ENCODE measurements at places on chromosomes 5 and 9.

DNA sequence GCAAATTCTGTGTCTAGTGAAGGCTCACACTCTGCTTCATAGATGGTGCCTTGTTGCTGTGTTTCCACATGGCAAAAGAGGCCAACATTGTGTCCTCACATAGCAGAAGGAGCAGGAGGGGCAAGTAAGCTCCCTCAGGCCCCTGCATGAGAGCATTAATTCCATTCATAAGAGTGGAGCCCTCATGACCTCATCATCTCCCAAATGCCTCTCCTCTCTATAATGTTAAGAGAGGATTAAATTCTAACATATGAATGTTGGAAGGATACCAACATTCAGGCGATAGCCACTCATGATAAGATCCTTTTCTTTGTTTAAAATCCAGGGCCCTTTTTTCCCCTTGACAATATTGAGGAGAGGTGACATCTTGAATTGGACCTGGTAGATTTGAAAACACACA is 35.2 kb upstream of the PAM start:
- no peak for DNase-seq

DNA sequence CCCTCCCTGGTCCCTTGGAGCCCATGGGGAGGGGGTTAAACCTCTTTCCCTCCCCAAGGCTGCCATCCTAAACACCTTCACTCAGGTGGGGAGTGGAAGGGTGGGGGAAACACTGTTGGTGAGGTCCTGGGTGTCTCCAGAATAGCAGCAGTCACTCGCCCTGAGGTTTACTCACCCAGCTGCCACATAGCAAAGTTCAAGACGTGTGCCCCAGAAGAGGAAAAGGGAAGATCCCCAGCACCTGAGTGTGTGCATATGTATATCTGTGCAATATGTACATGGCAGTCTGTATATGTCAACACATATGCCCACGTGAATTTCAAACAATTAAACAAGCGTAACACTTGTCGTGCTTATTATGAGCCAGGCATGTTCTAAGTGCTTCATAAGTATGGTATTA is 31.3 kb upstream of the SMU1 start:
- DNase-seq, result no peak

DNA sequence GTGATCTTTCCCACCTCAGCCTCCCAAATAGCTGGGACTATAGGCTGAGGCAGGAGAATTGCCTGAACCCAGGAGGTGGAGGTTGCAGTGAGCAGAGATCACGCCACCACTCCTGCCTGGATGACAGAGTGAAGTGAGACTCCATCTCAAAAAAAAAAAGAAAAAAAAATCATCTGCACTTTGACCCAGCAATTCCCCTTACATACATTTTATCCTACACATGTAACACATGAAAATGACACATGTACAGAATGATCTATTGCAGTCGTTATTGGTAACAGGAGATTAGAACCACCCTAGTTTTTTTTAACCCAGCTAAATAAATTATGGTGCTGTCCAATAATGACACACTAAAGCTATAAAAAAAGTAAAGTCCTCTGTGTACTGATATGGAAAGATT is 14.2 kb downstream of the RUFY1 start:
- no peak for DNase-seq

DNA sequence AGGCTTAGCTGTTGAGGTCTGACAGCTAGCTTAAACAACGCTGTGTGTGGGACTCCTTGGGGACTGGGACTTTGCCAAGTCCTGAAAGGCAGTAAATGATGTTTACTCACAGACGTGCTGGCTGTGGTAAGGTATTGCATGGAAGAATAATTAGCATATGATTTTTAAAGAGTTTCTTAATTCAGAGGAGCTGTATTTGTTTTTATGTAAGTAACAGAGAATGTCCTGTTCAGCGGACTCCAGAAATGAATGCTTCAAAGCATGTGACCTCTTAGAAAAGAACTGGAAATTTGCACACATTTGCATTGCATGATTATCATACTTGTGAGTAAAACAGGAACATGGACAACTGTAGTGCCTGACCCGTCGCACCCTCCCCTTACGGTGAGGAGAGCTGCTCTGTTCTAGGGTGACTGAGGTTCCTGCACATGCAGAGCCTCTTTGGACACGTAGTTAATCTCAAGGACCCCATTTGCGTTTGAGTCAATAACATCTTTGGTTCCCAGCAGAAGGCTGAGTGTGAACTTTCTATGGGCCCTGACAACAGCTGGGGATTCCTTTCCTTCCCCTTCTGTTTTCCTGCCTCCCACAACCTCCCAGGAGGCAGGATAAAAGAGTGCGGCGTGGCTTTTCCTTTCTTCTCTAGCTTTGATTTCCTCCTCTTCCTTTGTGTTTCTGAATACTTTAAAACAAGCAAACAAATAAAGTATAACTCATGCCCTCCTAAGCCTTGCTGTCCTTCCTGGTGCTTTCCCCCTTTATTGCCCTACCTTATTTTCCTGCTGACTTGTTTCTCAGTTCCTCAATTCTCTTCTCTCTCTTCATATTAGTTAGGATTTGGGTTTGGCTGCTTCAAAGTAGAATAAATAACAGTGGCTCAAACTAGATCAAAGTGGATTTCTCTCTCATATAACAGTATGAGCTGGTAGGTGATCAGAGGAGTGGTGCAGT is 157.2 kb upstream of the CD180 start:
- DNase-seq, result no peak

DNA sequence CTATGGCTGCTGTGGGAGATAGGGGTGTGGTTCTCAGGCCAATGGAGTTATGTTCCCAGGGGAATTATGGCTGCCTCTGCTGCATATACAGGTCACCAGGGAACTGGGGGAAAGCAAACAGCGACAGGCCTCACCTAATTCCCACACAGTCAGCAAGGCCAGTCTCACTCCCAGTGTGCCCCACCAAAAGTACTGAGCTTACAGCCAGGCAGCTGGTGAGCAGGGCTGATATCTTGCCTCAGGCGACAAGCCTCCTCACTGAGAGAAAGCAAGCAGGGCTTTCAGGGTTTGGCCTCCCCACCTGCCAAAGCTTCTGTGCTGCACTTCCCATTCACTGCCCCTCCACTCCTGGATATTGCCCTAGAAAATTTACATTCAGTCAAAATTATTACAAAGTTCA is 273.8 kb upstream of the TARS1 start:
- DNase-seq, result no peak

- DNase-seq, result no peak
Measured at GRCh38 chr9:73137286-73137899, 14.3 kb upstream of the ANXA1 start.

DNA sequence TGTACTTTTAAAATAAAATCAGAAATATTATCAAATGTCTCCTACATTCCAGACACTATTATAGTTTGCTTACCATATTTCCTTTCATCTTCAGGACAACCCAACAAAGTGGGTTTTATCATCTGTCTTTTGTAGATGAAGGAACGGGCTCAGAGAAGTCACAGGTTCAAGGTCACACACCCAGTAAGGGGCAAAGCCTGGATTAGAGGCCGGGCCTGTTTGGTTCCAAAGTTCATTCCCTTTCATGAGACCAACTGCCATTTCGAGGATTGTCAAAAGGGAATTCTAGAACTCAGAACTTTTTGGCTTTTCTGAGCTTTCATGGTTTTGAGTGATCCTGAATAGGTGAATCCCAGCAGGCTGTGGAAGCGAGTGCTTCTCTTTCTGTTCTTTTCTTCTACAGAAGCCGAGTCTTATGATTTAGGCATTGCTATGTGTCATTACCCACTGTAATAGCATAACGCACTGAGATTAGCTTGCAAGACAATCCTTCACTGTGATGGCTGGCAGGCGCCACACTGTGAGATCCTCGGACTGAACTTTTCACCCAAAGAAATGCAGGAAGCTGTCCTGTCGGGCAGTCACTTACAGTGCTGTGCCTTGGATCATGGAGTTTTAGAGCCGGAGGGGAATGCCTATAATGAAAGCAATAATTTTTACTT is 43.8 kb upstream of the ANKH start:
- DNase-seq, result no peak

- DNase-seq, result no peak
Measured at GRCh38 chr9:27189426-27189825, 80.4 kb downstream of the TEK start.

GRCh38 chr9:35679766-35680330 is 6.1 kb downstream of the CA9 start:
- no peak for DNase-seq

GRCh38 chr5:172123269-172123692 is 64.7 kb downstream of the STK10 start:
- DNase-seq, result no peak

GRCh38 chr9:4010309-4010708 is 289.6 kb downstream of the GLIS3 start:
- no peak for DNase-seq

DNA sequence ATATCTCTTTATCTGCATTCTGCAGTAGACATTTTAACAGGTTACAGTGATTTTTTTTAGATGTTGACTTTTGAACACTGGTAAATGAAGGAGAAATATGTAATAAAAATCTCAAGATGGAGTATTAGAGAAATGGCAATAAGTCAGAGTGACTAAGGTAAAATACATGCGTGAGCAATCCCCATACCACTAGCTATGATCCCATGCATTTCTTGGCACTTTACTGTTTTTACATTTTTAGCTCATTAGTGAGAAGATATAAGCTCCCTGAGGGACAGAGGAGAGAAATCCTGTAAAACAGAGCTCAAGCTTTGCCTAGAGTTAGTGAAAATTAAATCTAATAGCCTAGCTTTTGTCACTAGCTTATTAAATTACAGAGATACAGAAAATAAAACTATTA is 181.9 kb upstream of the TRPM3 start:
- DNase-seq, result no peak

DNA sequence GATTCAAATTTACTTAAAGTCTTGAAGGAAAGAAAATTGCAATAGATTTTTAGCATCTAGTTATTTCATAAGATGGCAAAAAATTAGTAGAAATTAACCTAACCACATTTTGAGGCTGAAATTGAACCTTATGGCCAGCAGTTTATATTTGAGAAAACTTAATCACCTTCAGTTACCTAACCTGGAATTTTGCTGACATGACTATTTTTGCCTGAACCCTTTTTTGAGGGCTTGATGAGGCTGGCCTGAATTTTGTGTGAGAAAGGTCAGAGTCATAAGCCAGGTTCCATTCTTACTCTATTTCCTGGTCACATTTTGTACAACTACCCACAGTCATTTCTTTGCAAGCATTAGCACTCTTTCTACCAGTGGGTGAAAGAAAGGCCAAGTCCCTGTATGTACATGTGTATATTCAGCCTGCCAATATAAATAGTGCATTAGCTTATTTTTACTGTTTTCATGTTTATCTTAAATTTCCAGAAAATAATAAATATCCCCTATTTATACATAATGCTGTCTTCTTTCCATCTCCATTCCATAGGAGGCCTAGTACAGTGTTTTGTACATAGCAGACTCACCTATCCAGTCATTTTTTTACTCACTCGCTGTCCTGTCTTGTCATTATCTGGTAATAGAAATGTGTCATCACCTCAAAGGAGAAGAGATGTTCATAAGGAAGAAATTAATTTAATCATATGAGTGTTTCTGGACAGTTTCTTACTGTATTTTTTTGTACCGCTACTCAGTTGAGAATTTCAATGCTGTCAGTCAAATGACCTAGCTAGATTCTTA is 108.4 kb upstream of the SGCD start:
- DNase-seq, result no peak

GRCh38 chr5:41418220-41419031 is 92.0 kb downstream of the PLCXD3 start:
- DNase-seq, result no peak

DNA sequence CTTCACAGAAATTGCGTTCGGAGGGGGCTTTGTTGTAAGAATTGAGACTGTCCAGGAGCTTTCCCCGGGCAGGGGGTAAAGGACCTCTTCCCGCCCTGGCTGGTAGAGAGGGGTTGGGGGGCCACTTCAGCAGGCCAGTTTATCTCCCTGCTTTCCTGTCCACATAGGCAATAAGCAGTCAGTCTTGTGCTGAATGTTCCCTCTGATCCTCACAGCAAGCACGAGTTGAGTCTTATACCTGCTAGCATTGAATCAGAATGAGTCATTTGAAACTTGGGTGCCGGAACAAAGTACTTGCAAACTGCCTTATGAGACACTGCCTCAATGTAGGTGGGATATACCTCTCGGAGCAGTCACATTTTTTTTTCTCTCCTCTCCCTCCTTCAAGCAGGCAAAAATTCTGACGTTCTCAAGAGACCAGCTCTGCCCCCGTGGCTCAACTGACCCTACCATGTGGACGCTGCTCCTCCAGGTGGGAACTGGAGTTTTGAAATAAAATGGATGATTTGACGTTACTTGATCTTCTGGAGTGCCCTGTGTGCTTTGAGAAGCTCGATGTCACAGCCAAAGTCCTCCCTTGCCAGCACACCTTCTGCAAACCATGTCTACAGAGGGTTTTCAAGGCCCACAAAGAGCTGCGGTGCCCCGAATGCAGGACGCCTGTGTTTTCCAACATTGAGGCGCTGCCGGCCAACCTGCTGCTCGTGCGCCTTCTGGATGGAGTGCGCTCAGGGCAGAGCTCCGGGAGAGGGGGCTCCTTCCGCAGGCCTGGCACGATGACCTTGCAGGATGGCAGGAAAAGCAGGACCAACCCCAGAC is 1.3 kb downstream of the SH3RF2 start:
- no peak for DNase-seq

- DNase-seq, result no peak
Measured at GRCh38 chr5:61730866-61731265, 398.8 kb downstream of the ZSWIM6 start.

DNA sequence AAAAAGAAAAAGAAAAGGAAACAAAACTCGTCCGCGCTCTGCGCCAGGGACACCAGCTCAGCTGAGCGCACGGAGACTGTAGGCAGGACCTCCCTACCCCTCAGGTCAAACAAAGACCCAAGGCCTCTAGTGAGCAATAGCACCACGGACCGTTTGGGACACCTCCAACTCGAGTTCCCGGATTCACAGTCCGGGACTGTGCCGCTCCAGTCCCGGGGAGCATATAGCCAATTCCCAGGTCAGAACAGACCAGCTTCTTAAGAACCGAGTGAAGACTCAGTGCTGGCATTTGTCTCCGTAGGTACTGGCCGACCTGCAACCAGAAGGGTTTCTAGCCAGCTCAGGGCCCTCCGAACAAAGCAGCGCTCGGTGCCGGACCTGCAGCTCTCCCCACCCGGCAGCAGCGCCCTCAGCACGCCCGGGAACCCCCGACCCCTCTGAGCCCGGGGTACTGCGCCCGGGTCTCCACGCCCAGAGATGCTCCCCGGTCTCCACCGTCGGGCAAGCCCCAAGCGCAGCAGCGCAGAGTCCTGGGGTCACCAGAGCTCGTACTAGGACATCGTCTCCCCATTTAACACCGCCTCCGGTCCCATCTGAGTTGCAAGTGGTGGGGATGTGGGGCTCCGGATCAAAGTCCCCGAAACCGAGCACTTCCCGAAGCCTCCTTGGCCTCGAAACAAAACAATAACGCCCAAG is 591 bp downstream of the ABCA1 start:
- no peak for DNase-seq

DNA sequence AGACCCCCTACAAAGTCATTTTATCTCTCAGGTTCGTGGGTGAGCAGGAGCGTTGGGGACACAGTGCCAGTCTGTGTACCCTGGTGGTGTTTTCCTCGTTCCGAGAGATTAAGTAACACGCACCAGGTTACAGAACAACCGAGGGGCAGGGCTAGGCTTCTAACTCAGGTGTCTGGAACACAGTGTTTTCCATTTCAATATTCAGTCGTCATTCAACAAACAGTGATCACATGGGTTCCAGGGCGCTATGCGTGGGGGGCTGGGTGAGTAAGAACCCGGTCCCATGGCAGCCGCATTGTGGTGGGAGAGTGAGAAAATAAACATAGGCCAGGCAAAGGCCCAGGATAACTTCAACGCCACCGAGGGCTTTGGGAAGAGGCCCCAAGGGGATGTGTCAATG is 55.9 kb upstream of the RNU6ATAC start:
- no peak for DNase-seq

Data from activated CD8-positive, alpha-beta memory T cell treated with anti-CD3 and anti-CD28 coated beads for 1 hour (primary cell).